ENCODE measurements at places on chromosomes 6 and 20.

- DNase-seq, result no peak
Measured at GRCh38 chr6:72371473-72371872, 250.4 kb upstream of the KCNQ5 start.

GRCh38 chr6:162864911-162865310, 137.1 kb downstream of the PACRG start:
- DNase-seq, result no peak

DNA sequence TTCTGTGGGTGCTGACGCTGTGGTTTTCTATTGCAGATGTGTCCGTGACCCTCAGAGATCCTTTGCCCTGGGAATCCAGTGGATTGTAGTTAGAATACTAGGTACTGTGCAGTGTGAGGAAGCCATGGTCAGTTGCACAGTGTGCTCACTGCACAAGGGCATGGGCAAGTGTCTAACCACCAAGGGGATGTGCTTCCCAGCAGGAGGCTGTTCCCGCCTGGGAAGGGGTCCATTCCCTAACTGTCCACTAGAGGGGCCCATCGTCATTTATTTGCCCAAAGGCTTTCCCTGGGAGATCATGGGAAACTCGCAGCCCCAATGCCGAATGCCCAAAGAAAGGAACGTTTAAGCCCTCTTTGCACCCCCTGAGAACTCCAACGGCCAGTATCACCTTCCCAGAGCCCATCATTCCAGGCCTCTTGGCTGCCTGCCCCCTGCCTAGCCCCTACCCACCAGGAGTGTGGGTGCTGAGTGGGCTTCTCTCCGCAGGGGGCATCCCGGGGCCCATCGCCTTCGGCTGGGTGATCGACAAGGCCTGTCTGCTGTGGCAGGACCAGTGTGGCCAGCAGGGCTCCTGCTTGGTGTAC, 26.2 kb downstream of the SLCO4A1 start:
- DNase-seq, result peak; percentile 76

DNA sequence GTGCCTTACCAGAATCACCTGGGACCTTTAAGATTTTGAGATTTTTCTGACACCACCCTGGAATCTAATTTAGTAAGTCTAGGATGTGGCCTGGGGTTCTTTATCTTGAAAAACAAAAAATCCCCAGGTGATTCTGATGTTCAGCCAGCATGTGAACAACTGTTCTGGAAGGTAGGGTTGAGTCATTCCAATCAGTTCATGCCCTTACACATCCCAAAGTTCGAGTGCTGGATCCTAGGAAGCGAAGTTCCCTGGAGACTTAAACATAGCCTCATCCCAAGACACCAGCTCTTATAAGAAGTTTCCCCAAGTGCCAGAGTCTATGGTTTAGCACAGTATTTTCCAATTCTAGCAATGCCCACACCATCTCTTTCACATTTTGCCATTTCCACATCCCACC, 6.3 kb upstream of the TSHZ2 start:
- DNase-seq, result no peak

DNA sequence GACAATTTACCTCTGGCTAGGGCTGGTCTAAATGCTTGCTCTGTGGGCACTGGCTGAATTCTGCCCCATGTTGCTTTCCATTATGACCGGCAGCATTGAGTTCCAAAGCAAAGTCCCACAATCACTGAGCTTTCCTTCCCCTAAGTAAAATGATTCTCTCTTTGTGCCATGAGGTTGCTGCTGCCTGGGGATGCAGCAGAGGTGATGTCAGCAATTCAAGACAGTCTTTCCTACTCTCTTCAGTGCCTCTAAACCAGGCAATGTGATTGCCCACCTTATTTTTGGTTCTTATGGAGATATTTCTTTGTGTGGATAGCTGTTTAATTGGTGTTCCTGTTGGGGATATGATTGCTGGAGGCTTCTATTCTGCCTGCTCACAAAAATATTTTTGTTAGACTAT, 1043.9 kb upstream of the EPHA7 start:
- no peak for DNase-seq

DNA sequence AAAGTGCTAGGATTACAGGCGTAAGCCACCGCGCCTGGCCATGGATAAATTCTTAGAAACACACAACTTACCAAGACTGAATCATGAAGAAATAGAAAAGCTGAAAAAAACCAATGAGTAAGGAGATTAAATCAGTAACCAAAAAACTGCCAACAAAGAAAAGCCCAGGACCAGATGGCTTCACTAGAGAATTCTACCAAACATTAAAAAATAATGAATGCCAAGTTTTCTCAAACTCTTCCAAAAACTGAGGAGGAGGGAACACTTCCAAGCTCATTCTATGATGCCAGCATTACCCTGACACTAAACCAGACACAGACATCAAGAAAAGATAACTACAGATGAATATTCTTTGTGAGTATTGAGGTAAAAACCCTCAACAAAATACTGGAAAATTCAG, 44.3 kb downstream of the USP49 start:
- DNase-seq, result no peak

DNA sequence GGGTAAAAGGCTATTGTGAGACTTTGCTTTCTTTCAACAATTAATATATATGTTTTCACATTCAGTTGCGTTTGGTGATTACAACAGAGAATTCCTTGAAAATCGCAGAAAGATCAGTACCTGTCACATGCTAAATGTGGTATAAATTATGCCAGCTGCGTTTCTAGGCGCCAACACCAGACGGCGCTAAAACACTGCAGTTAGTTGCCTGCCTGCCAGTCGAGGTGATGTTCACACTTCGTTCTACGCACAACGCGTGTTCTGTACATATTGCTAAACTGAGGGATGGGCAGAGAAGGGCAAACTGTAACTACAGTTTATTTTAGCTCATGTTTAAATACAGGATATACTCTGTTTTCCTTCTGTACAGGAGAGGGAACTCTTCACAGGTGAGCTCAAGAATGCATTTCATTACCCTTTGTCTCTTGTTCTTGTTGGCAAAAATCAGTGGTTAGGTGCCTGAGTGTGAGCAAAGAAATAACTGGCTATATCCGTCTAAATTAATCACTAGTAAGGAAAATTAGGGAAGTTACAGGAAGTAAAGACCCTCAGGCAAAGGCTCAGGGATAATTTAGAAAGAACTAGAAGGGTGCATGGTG, 100.1 kb upstream of the RGS17 start:
- no peak for DNase-seq

- no peak for DNase-seq
Measured at GRCh38 chr20:47318586-47319516, 37.6 kb downstream of the ZMYND8 start.

GRCh38 chr20:46296526-46297250, 11.6 kb downstream of the CDH22 start:
- no peak for DNase-seq

- DNase-seq, result no peak
Measured at GRCh38 chr20:17014756-17015366, 212.0 kb upstream of the PCSK2 start.

DNA sequence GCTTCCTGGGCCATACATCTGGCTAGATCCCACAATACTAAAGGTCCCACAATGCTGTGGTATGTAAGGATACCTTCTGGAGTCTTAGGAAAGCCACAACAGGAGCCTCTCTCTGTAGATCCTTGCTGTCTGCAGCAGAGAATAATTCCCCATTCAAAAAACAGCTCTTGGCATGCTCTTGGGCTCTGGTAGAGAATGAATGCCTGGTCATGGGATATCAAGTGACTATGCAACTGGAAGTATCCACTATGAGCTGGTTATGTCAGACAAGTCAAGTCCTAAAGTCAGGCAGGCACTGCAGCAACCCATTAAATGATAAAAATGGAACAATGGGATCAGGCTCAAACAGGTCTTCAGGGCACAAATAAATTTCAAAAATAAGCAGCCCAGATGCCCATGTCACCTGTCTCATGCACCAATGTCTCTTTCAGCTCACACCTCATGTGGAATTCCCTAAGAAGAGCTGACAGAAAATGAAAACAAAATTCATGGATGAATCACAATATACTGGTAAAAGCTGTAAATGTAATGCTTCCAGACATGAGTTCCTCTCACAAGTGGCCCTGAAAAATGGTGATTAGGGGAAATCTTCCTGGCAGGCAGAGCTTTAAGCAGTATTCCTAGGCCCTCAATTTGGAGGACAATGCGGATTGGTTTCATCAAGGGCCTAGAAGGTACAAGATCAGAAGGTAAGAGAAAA, 4.3 kb downstream of the AK9 start:
- no peak for DNase-seq

DNA sequence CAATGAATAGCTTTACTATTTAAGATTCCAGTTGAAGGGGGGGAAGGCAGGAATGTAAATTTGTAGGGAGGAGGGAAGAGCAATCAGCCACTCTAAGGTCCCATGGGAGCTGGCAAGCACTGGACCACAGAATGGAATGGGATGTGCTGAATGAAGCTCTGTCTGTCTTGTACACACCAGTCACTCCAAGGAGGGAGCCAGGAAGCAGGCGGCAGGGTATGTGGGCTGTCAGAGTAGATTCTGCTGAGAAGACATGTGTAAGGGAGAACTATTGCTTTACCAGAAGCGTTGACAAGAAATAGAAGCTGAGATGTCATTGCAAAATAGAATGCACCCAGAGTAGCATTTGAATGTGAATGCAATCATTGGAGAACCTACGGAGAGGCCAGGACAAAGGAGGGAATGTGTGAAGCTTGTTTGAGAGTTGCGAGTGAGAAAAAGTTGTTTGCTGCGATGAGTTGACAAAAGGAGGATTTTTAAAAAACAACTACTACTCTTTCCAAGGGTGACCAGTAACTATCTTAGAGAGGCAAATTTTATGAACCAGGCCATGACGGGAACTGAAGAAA, 25.2 kb upstream of the PDE7B start:
- DNase-seq, result no peak

GRCh38 chr6:125953502-125953875, 3.1 kb upstream of the HINT3 start:
- no peak for DNase-seq

DNA sequence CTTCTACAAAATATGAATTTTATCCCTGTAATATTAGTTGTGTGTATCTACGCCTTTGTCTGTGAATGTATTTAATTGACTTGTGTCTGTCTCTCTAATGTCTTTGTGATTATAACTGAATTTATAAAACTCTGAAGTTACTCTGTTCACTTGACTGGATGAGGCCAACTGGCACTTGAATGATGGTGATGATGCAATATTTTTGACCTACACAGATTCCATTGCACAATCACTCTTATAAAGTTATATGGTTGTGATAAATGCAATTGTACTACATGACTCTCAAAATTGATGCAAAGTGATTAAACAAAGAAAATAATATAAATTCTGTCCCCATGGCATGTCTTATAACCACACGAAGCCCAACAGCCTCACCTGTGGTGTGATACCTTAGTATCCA, 287.3 kb upstream of the PLN start:
- no peak for DNase-seq

DNA sequence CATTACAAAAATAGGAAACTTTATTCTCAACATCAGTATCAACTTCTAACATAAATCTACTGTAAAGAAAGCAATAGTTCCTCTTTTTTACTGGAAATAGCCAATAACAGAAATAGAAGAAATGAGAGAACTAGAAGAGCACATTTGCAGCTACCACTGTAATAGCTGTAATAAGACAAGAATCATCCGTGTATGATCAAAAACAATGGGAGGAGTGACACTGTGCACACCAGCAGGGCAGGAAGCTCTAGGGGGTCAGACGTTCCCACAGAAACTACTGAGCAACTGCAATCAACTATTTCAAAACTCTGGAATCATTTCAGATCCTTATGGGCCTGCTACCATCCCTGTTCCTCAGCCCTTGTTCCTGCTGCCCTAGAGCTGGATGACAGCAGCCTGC, 43.7 kb downstream of the NINL start:
- no peak for DNase-seq

DNA sequence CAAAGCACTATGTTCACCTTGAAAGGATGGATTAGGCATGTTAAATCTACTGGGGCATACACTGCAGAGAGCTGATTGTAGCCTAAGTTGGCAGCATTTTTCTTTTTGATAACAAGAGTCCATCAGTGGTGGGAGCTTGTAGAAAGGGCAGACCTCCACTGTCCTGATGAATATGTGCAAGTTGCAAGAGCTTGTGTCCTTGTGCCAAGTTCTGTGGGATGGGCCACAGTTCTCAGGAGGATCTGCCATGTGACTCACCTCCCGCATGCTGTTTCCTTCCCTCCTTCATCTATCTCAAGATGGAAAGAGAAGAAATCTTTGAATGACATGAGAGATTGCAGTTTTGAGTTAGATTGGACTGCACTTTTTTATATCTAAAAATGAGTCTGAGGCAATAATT, 58.3 kb upstream of the GGTLC1 start:
- DNase-seq, result no peak

DNA sequence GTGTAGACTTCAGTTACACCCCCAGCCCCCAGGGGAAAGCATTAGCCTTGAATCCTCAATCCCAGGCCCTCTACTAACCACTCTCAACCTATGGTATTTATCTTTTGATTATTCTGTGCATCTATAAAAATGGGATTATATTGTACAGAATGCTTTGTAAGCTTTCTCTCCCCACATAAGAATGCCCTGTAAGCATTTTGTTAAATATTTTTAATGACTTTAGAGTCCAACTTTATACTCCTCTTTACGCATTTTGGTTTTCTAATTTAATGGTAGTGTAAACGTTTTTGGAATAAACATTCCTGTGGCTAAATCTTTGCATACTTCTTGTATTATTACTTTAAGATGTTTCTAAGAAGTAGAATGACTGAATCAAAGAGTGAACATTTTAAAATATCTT, 35.4 kb downstream of the FBXO9 start:
- no peak for DNase-seq

DNA sequence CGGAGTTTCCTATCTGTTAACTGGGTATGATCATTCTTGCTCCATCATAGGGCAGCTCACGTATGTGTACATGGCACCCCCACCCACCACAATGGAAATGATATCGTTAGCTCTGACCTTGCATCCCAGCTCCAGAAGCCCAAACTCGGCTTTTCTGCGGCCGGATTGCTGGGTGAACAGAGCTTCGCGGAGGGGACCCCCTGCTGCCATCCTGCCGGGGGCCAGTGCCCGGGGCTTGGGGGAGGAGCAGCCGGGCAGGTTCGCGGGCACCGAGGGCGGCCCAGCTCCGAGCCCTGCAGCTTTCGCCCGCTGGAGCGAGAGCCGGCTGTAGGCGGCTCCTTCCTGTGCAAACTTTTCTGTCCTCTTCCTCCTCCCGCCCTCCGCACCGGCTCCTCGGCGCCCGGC, 24.9 kb upstream of the FUCA2 start:
- DNase-seq, result peak; percentile 43

DNA sequence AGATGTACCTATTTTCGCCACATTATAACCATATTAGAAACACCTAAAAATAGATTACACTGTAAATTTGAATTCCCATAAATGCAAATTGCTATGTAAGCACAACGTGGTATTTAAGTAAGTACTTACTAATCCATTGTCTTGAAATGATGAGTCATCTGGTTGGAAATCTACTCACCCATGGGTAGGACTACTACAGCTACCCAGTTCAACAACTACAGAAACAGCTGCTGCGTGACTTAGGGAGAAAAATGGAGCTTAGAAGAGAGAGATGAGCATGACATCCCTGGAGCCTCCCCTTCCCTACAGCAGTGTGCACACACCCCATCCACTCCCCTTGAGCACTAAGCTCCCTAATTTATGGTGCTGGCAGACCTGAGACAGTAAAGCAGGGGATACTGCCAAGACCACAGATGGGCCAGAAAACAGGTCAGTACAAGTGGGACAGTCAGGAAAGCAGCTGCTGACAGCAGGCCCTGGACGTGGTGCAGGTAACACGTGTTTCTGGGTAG, 26.9 kb downstream of the RRAGD start:
- no peak for DNase-seq
